Substantia nigra (tissue), 51 donors: ENCODE measurements at places on chromosomes 2 and 18.

- DNase-seq: no peak
Measured at GRCh38 chr2:236638707-236639106, 69.1 kb downstream of the ACKR3 start.

DNA sequence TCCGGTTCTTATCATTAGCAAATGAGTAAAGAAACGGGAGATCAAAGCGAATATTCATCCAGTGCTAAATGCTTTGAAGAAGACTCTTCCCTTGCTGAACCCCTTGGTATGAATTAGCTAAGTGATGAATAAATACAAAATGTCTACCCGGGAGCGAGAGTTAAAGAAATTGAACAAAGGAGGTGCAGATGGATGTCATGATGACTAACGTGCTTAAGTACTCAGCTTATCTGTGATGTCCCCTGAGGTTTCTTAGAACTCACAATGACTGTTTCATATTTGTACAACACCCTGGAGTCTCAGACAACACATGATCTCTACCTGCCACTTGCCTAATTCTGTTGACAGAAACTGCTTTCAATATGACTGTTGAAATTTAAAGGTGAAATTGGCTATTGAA, 148.5 kb downstream of the TMEM200C start:
- DNase-seq: no peak

DNA sequence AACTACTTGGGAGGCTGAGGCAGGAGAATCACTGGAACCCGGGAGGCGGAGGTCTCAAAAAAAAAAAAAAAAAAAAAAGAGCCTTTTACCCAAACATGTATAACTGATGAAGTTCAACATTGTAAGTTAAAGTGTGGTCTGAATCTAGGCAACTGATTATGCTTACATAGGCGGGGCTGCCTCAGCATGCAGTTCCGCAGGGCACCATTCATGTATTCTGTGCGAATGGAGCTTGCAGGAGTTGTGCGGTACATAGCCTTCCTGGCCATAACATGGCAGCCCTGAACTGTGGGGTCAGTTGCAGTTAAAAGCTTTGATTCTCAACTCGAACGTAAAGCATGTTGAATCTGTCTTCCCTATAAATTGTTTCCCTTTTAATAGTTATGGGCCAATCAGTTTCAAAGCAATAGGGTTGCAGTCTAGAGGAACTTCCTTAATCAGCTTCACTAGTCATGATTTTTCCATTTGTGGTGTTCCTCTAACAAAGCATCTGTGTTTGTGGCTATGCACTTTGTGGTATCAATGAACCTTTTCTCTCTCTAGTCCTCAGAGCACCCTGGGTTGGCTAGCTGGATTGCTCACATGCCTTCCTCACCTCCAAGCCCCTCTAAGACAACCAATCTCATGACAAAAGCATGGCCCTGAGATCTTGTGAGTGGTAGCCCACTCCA, 30.6 kb upstream of the CEP68 start:
- no peak for DNase-seq

- no peak for DNase-seq
Measured at GRCh38 chr18:63070767-63071502, 248.6 kb downstream of the BCL2 start.

- DNase-seq: no peak
Measured at GRCh38 chr18:79558196-79558932, 121.2 kb upstream of the CTDP1 start.

GRCh38 chr18:48835119-48835518, 115.6 kb downstream of the SMAD7 start:
- DNase-seq: no peak
